ENCODE measurements at places on chromosomes 4 and X.

GRCh38 chr4:34261799-34262314 is 1982.5 kb downstream of the ARAP2 start:
- DNase-seq, result no peak

GRCh38 chrX:47573341-47574075 is 8.7 kb upstream of the TIMP1 start:
- DNase-seq, result no peak

- no peak for DNase-seq
Observed at GRCh38 chr4:176575141-176575730, 217.5 kb downstream of the VEGFC start.

DNA sequence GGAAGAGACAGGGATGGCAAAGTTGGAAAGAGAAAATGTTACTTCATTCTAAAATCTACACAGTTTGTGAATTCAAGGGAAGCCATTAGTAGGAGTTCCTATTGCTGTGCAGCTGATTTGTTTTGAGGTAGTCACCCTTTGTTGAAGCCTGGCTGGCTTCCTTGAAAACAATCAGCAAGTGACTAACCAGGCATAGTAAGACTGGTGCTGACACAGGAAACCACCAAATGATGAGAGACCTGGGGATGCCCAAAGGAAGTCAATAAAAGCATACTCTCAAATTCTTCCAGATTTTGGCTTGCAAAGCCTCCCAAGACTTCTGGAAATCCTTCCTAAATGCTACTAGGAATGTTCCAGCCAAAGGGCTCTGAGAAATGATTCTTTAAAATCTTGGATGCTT is 23.9 kb upstream of the PRDM8 start:
- no peak for DNase-seq

DNA sequence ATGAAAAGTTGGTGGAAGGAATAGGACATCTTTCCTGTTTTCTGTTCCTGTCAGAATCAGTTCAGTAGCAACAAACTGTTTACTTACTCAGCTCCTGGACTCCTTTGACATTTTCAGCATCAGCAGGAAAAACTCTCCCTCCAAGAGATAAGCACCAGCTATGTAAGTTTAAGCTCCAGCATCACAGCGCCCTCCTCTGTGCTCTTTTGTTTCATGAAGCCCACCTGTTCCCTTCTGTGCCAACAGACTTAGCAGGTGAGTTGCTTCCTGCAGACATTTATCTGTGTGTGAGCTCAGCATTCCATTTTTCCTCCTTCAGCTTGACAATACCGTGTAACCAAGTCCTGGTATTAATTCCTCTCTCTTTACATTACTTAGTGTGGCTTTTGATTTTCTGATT is 644.1 kb upstream of the AGA start:
- no peak for DNase-seq

- no peak for DNase-seq
Observed at GRCh38 chr4:76791479-76791878, 106.5 kb downstream of the SOWAHB start.

DNA sequence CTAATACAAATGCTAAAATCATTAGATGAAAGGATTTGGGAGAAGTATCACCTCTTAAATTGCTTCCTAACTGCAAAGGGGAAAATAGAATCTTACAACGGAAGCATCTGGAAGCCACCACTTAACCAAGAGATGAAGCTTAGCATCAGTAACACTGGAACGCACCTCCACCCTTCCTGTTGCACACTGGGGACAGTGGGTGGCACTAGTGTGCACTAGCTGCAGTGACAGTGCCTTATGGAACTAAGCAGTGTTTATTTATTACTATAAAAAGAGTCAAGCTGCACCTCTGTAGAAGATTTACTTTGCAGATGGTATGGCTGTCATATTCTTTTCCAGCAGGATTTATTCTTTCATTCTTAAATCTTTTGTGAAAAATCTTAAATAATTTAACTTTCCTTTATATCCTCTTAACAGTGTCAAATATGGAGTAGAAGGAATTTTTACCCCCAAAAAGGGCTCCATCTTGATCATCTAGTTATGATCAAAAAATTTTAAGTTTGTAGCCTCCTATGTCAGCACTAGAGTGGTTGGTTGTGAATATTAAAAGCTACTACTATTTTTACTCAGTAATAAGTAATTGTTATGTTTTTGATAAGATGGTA is 76.7 kb downstream of the SCD5 start:
- no peak for DNase-seq

DNA sequence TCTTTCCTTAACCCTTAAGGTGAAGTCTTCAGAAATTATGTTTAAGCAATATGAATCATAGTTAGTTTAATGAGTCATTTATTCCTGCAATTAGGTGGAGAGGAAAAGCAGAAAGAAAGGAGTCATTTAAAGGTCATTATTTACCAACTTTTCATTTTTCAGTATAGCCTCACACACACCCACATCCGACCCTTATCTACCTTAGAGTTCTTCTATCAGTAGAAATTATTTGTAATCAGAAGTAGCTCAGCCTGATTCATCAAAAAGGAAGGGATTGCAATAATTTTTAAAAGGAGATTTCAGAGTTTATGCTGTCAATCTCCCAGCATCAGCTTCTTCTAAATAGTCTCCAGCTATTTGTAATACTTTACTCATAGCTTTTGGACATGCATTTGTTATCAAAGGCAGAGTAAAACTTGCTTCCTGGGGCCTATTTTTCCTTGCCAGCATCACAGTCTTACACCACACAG is 5.9 kb downstream of the ANXA10 start:
- DNase-seq, result no peak

GRCh38 chrX:54530357-54530900 is 410 bp downstream of the GNL3L start:
- DNase-seq, result peak; percentile 9

DNA sequence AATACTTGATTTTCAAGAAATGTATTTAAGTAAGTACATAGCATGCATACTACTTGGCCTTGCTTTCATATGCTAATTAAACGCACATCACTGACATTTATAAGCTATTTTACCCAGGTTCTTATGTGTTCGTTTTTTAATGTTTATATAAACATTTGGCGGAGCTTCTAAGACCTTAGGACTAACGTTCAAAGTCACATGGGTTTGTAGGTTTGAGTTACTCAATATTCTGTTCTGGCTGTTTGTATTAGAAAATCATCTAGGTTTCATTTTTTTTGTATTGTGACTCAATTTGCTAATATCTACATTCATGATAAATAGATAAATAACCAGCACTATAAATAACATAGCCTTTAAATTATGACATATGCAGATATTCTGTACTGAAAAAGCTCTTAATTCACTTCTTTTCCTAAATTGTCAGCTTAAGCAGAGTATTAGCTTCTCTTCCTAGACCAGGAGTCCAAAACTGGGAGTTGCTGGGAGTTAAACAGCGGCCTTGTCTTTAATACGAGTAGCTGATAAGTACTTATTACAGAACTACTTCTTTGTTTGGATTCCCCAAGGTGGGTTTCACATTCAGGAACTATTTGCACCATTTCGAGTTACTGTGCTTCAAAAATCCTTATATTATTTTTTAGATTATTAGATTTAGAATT is 42.0 kb downstream of the GUCY1B1 start:
- no peak for DNase-seq

DNA sequence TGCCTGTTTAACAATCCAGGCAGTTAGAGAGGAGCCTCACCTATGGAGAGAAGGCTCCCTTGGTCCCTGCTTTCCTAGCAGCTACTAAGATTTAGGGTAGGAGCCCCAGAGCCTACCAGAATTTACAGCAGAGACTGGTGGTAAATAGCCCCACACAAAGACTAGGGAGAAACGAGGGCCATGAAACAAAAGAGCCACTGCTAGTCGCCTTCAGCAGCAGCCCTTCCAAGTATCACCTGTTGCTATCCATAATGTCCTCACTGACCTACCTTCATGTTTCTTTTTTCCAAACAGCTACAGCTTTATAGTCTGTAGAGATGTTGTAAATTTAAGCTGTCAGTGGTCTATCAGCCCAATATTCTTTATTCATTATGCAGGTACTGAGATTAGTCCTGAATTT is 25.3 kb downstream of the ARHGEF6 start:
- DNase-seq, result no peak

DNA sequence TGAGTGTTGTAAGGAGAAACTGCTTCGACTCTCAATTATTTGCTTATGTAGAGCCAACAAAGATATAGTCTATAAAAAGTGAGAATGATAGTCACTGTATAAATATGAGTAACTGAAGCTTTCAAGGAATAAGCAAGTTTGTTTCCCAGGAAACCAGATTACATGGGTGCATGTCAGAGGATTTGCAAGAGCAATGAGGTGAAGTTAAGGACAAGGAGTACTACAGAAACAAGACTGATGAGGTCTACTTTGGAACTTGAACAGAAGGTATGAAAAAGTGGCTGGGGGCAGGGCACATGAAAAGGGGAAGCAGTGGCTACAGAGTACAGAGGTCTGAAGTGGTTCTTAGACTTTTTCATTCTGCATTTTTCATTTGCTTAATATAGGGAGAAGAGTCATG is 321.0 kb upstream of the CXXC4 start:
- DNase-seq, result no peak

DNA sequence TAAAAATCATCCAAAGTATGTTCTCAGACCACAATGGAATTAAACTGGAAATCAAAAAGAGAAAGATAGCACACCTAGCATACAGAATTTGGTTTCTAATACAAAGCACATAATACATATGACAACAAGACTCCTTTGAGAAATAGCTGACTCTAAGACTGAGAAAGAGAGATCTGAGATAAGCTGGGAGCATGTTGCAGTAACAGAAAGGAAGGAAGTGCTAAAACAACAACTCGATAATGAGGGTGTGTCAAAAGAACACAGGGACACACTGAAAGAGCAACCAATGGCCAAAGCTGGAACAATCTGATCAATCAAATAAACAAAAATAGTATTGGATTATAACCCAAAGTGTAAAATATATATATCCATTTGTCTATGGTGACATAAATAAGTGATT is 586.6 kb downstream of the C4orf33 start:
- no peak for DNase-seq

DNA sequence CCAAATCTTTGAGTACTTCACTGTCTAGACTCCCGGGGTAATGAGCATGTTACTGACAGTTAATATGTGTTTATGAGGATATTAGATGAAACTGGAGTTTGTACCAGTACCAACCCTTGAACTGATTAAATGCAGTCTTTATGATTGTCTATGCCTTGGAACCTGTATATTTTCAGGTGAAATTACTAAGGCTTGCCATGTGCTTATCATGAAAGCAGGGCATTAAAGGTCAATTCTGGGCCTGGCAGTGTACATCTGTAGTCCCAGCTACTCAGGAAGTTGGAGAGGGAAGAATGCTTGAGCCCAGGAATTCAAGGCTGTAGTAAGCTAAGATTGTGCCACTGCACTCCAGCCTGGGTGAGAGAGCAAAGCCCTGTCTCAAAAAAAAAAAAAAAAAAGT is 27.6 kb downstream of the PHEX start:
- no peak for DNase-seq

DNA sequence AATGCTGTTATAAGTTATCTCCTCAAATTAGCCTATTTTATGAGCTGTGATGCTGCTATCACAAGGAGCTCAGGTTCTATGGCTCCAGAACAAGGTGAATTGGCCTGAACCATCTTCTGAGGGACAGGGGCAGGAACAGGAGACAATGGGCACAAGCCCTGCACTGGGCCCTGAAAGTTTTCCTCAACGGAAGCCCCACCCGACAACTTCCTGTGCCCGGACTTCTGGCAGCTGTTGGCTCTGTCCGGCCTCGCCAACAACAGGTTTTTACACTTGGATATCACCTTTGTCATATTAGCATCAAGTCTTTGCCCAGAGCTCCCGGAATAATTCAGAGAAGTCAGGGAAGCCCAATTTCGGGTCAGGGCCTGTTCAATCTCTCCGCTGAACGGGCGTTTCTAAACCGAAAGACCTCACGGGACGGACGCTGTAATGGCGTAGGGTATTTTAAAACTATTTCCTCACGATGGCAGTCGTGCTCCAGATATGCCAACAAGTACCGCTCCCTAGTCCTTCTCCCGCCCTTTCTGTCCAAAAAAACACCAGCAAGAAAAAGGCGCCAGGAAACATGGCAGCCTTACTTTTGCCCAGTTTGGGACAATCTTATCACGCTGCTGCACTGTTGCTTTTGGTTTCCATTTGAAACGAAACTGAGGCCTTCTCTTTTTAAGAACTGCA is 201.0 kb upstream of the STK26 start:
- no peak for DNase-seq

- DNase-seq, result no peak
Observed at GRCh38 chrX:56800307-56800706, 71.3 kb downstream of the NBDY start.

DNA sequence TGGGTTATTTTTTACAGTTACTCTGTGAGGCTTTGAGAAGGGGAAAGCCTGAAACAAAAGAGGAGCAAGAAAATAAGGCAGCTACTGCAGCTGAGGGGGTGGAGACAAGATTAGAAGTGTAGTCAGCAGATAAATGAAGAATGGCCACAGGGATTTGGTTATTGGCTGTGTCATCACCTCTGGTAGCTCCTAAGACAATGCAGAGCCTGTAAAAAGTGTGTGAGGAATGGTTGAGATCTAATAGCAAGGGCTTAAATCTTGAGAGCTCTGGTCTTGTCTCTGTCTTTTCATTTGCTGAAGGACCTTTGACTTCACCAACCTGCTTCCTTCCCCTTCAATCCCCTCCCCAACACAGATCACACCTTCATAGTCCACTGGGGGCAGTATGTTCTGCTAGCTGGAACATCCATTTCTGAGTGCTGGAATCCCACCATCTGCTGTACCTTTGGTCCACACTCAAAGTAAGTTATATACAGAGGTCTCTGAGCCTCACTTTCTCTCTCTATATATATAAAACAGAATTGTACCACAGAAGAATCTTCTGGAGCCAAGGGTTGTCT is 213.7 kb upstream of the ZIC3 start:
- no peak for DNase-seq

DNA sequence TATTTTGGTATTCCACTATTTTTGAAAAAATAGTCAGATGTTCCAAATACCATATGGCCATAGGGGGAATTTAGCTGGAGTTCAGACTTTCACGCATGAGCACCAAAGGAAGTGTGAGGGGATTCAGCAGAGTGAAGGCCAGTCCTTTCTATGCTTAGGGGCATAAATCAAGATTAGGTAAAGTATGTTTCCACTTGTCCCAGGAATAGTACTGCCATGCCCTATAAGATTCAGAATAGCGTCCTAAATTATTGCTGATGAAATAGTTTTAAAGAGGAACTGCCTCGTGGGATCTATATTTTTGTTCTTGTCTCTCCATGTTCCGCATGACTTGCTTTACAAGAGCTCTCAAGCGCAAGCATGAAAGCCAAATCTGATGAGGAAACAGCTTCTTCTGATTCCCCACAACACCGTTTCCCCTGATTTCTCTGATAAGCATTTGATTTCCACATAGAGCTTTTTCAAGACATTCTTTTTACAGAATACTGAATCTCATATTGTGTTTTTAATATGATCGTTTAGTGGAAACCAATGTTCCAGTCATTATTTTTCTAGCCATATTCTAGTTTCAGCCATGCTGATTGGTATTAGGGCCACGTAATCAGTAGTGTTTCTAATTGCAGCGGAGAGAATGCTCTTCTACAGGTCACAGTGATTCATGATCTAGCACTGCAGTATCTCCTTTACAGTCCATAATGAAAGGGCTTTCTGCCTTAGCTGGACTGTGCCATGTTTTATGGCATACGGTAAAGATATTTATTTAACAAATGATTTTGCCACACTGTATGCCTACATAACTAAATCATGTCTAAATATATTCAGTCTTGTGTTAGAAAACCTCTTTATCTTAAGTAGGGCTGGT is 492.3 kb downstream of the CENPC start:
- no peak for DNase-seq

- DNase-seq, result no peak
Observed at GRCh38 chr4:80963051-80963450, 67.5 kb upstream of the BMP3 start.

- no peak for DNase-seq
Observed at GRCh38 chr4:40256329-40256728, 59.5 kb downstream of the RHOH start.
